ENCODE measurements at places on chromosomes 3 and 15. TPM values are rescaled to one million over a fixed set of nuclear protein-coding genes. Genes with fewer than 3 reads are reported as not detected.

DNA sequence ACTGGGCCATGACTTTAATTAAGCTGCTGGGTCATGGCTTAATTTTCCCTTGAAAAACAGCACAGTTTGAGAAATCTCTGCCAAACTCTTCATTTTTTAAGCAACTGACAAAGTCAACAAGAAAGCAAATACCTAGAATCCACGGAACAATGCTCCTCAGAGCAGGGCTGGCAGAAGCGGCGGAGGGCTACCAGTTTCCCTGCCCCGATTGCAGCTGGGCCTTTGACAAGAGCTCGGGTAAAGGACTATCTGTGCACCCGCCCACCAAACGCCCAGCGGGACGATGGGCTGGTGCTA lies 1.2 kb downstream of the GOLIM4 start:
- no peak for DNase-seq

GRCh38 chr15:94042180-94042928 lies 189.0 kb upstream of the MCTP2 start:
- no peak for DNase-seq

- no peak for DNase-seq
Observed at GRCh38 chr3:124557433-124558232, 172.6 kb upstream of the UMPS start.

DNA sequence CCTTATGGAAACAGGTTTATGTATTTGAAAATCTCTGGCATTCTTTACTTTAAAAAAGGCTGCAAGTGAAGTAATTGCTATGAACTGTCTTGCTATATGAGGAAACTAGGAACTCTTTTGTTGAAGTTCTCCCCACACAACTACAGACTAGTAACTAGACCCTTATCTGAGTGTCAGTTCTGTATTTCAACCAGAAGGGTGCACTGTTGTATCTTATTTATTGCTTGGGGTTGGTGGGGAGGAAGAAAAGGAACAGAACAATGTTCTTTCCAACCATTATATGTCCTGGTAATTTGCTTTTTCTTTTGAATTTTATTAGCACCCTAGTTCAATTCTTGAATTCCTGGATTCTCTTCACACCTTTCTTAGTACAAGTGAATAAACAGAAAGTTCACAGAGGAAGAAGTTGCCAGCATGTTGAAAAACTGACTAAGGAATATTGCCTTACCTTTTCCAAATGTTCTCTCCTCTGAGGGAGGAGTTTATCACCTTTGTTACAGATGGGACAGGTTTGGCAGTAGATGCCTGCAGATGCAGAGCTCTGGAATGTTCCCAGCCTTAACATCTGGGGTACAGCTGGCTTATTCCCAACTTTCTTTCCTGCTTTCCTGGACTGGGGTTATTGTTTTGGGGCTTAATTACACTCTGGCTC lies 162.4 kb upstream of the CFAP20DC start:
- no peak for DNase-seq

Gene AMIGO3
- 0.99 TPM for total RNA-seq
